ENCODE measurements at places on chromosomes 5 and 9.

GRCh38 chr5:105259581-105260217 is 1697.1 kb upstream of the NUDT12 start:
- DNase-seq = no peak

DNA sequence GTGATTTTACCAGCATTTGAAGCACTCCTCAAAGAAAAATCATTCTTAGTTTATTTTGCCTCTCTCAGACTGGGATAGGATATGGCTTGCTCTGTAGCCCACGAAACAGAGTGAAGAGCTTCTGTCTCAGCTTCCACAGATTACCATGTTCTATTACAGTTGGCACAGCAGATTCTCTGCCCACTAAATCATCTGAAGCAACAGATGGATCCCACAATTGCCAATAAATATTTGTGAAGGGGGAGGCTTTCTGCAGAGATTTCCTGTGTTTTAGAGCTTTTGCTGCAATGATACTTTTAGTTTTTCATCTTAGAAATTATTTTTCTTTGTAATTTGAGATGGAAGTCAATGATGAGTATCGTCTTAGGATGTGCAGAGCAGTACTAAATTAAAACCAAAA is 12.3 kb upstream of the MAP3K1 start:
- no peak for DNase-seq

- DNase-seq = peak; percentile 48
Measured at GRCh38 chr9:133456409-133456808, 3.4 kb upstream of the CACFD1 start.

DNA sequence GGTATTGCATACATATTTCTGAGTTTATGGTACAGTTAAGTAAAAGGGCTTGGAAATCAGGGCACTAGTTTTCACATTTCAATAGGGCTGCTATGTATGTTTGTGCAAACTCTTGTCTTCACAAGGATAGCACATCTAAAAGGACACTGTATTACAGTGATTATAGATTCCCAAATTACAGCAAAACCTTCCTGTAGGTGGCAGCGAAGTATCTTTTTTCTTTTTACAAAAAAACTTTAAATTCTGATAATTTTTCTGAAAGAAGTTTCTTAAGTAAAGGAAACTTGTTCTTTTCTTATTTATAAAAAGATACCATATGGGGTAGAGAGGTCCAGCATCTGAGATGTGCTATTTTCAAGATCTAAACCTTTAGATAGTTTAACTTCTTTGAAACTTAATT is 337.8 kb downstream of the PTPRD start:
- DNase-seq = no peak

- no peak for DNase-seq
Measured at GRCh38 chr5:132472431-132472830, 18.1 kb downstream of the IRF1 start.

DNA sequence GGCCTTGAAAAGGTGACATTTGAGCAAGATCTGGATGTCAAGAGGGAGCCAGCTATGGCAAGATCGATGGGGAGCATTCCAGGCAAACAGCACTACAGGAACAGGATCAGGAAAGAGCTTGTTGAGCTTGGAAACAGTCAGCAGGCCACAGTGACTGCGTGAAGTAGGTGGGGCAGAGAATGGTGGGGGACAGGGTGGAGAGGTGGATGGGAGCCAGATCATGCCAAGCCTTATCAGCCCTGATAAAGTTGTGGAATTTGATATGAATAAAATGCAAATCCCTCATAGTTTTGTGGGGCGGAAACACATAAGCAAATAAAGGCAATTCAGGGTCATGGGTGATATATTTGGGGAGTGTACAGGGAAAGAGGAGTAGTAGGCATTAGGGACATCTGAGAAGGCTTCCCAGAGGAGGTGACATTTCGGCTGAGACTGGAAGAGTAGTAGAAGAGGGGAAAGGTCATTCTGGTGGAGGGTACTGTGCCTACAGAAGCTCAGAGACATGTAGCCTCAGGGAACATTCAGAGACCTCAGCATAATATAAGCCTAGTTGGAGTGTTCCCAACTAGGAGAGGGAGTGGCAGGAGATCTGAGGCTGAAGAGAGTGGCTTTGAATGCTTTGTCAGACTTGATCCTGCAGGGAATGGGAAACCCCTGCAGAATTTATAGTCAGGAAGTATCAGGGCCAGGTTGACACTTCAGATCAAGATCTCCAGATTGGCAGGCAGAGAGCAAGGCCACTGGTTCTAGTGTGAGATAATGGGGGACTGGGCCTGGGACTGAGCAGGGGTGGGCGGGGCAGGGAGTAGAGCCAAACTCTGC is 9.7 kb upstream of the CYSTM1 start:
- peak; percentile 60 for DNase-seq
